Stimulated activated CD4-positive, alpha-beta T cell treated with anti-CD3 and anti-CD28 coated beads, Interleukin-2, amount 100 ng/mL, for 24 hours (primary cell): ENCODE measurements at places on chromosomes 2 and 18.

- DNase-seq: no peak
These were observed 1.6 kb upstream of the RMDN2 start for GRCh38 chr2:37923308-37924055.

DNA sequence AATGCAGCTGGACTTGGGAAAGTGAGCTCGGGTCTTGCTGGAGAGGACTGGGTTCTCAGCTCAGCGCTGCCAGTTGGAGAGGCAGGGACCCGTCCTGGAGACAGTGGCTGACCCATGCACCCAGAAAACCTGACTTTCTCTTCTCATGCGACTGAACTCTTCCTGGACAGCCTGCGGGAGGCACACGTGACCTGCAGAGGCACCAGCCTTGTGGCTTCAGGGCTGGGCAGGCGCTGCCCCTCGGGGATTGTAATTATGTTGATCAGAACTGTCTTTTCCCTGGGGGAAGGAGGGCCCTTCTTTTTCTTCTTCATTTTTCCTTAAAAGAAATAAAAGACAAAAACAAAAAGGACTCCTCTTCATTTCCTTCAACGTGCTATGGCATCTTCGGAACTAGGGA is 198.1 kb downstream of the VAPA start:
- DNase-seq: no peak

DNA sequence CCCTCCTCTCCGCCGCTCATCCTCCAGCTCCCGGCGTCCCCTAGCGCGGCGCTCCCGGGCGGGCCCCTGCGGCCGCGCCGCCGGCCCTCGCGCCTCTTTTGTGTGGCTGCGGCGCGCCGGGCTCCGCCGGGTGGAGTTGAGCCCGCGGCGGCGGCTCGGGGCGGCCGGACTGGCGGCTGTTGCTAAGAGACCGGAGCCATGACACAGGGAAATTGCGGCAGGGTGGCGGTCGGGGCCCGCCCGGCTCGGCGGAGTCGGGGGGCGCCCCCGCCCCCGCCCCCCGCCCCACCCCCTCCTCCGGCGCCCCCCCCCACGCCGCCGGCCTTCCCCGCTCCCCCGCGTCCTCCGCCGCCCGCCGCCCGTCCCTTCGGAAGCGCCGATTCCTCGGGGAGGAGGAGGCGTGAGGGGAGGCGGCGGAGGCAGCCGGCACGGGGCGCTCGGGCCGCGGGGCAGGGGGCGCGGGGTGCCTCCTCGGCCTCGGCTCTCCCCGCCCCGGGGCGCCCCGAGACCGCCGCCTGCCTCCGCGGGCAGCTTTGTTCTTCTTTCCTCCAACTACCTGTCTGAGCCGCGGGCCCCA is at the start of gene TMEM200C:
TMEM200C (minus strand) TSS at position 224 of the 577 bp plus-strand sequence. CDS start 3,459 bp downstream, outside the sequence.
- no peak for DNase-seq

DNA sequence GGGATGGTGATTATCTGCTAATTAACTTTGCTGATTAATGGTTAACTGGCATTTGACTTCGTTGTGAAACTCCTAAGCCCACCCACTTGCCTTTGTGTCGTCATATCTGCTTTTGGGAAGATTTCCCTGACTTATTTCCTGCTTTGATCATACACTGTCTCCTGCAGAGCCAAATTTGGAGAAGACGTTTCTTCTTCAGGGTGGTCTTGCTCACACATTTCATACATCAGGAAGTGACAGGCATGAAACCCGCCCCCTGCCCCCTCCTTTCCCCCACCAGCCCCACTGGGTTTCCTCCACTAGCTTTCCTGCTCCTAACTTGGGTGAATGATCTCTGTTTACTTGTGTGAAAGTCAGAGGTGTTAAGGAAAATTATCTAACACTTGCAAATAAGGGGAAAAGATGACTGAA is 300.1 kb downstream of the TSN start:
- no peak for DNase-seq

DNA sequence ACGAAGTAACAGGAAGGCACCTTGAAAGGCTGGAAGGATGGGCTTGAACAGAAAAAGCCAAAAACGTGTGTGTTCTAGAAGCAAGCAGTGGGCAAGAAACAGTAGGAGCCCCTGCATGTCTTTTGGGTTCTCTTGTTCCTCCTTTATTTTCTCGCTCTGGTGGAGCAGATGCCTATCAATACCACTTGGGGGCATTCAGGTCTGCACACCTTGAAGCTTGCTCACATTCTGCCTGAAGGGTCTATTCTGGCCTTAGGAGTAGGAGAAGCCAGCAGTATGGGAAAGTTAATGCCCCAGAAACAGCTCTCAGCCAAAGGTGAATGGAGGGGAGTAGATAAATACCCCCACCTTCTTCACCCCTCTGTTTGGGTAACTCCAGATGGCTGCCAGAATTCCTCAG is 204.5 kb downstream of the TXNL1 start:
- DNase-seq: no peak

DNA sequence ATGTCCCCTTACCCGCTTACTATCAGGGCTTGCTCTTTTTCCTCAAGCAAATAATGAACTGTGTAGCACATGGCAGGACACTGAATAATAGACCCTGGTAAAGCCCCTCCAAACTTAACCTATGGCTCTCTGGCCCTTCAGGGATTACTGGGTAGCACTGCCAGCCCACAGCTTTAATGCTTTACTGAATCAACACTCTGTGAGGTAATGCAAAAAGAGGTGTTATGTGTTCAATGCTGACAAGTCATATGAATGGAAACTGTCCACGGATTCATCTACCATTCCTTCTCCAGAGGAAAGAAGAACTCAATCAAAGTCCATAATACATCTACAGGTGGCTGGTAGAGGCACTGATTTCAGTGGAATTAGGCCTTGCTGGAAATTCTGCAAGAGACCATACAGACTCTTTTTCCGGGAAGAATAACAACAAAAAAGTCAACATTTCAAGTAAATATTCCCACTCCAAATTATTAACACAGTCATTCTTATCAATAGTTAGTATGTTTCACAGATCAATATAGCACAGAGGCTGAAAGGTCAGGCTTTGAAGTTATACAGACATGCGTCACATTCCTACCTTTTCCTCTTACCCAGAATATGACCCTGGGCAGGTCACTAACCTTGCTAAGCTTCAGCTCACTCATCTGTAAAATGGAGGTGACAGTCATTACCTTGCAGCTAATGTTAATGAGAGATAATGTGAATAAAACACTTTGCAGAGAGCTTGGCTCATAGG is 13.8 kb upstream of the MYOM1 start:
- DNase-seq: no peak

DNA sequence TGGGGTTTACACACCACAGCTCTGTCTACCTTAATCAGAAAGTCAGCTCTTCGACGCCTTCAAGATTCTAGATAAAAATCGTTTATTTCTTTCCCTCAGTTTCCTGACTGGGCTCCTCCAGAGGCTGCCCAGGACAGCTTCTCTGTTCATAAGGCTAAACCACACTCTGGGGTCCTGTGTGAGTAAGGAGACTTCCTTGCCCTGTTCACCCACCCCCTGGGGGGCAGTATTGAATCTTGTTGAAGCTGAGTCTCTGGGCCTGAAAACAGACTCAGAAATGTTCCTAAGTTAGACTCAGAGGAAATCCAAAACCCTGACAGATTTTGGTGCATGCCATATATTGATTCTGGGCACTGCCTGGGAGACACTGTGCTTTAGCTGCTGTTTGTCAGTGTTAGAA is 43.0 kb downstream of the G6PC2 start:
- DNase-seq: no peak

DNA sequence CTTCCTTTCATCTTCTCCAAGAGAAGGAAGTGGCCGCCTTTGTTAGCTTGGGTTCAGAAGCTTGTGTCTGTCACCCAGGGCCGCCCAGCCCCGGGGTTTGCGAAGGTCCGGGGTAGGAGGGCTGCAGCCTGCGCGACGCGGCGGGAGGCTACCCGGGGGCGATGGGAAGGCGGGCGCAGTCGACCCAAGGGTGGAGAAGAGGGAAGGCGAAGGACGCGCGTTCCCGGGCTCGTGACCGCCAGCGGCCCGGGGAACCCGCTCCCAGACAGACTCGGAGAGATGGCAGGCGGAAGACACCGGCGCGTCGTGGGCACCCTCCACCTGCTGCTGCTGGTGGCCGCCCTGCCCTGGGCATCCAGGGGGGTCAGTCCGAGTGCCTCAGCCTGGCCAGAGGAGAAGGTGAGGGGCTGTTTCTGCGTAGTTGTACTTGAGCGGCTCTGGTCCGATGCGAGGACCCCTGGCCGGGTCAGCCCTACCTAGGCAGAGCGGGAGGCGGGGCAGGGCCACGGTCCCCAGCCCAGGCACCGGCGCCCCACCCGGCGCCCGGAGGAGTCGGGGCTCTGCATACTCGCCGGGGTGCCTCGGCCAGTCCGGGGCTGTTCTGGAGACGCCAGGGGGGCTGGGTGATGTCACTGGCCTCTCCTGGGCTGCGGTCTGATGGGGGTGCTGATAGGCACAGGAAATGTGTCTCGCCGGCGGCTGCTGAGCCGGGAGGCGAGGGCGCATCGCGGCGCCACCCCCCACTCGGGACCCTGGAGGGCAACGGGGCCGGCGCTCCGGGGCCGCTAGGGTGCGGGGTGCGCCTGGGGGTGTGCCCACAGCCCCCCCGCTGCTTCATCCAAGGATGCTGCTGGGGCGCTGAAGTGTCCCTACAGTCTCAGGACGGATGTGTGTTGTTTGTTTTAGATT is at the start of gene QPCT:
QPCT (plus strand) TSS at position 178 of the 909 bp plus-strand sequence; CDS start at position 280, 102 bp downstream.
- DNase-seq: peak; percentile 46

- DNase-seq: no peak
These were observed 585.8 kb downstream of the CNTNAP5 start for GRCh38 chr2:124610866-124611265.

DNA sequence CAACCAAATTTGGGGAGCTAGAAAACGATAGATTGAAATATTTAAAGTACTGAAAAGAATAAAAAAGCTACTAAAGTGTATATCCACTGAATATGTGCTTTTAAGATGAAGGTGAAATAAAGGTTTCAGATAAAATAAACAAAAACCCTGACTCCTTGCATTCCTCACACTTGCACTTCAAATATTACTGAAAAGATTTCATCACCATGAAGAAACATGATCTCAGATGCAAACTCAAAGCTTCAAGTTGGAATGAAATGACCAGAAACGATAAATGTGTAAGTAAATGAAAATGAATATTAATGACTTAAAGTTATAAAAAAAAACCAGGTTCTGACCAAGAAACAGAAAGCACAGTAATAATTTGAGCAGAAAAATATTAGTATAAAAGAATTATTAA is 1246.0 kb upstream of the ACVR2A start:
- DNase-seq: no peak

DNA sequence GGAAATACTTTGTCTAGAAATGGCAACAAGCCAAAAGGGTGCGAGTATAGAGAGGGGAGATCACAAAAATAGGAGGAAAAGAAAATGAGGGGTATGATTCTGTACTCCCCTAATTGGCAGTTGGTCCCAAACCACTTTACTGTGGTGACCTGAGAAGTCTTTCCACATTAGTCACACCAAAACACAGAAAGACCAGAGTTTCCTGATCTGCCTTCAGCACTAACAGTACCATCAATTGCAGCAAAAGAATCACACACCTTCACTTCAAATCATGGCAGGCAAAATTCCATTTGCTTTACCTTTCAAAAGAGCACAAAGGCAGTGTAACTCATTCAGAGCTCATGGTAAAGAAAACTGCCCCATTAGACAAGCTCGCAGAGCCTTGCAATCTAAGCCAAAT is 86.8 kb downstream of the ALK start:
- DNase-seq: no peak

- no peak for DNase-seq
These were observed 1387.1 kb upstream of the TMEFF2 start for GRCh38 chr2:193581807-193582206.

GRCh38 chr2:182444806-182445205 is 18.0 kb upstream of the PDE1A start:
- DNase-seq: no peak

GRCh38 chr2:189880429-189880828 is 96.2 kb downstream of the PMS1 start:
- no peak for DNase-seq

- DNase-seq: no peak
These were observed 99.8 kb downstream of the CDC42EP3 start for GRCh38 chr2:37571587-37572136.

DNA sequence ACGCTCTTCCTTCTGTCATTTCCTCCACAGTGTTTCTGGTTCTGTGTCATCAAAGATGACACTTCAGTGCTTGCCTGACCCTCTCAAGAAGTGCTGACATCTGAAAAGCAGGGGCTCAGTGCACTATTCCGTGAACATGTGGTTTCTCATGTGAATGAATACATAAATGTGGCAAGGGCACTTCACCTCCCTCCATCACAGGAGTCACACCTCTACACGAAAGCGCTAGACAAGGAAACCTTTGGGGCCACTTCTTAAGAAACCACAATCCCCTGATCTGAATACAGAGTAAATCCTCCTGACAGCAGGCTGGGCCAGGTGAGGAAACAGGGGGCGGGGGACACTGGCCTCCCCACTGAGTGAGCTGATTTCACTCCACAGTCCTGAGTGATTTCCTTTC is 145.8 kb upstream of the ACAA2 start:
- DNase-seq: no peak
